Effector memory CD4-positive, alpha-beta T cell (primary cell): ENCODE measurements at places on chromosomes 4 and X.

GRCh38 chr4:140903522-140904475 is 147.6 kb upstream of the TBC1D9 start:
- no peak for DNase-seq

DNA sequence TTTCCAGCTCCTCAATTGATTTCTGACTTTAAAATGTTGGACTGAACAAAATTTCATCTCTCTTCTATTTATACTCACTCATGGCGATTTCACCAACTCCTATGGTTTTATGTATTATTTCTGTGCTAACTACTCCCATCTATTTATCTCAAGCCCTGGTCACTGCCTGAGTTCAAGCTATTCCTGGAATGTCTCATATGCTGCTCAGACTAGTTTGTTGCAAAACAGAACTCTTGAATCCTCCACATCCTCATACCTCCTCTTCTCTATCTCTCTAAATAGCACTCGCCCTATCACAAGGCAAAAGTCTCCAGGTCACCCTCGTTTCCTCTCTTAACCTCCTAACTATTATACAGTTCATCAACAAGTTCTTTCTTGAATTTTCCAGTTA is 19.0 kb upstream of the DDX60 start:
- no peak for DNase-seq

DNA sequence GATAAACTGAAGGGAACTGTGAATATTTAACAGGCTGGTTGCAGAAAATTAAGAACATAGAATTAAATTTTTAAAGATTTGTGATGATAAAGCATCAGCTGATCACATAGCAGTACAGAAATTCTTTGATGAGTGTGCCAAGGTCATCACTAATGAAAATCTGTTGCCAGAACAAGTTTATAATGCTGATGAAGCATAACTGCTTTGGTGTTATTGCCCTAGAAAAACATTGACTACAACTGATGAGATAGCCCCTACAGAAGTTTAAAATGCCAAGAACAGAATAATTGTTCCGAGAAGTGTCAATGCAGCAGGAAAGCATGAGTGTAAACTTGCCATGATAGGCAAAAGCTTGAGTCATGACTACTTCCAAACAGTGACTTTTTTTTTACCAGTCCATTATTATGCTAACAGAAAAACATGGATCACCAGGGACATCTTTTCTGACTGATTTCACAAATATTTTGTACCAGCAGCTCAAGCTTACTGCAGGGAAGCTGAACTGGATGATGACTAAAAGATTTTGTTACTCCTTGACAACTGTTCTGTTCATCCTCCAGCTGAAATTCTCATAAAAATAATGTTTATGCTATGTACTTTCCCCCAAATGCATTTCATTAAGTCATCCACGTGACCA is 1136.6 kb downstream of the FAT4 start:
- no peak for DNase-seq

GRCh38 chr4:45865781-45866180 is 258.1 kb downstream of the GABRG1 start:
- no peak for DNase-seq

DNA sequence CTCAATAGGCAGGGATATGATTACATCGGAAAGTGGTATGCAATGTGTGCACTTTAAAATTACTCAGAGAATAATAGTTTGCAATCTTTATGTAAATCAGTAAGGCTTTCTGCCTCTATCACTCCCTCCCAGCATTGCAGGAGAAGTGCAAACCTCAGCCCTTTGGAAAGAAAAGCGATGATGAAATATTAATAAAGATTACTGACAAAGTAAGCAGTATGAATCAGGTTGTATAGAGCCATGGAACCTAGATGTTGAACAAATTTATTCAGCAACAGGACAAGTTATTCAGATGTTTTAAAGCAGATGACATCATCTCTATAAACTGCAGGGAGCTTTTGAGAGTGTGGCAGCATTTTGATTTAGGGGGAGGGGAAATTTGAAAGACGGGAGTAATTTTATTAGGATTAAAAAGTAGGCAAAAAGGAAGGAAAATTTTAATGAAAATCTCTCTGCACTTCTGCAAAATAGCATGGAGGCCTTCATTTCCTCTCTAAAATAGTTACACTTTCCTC is 631.7 kb upstream of the GRIA3 start:
- no peak for DNase-seq

- DNase-seq = no peak
Observed at GRCh38 chr4:146638786-146639505, at the start of gene POU4F2. Gene POU4F2 (plus strand): TSS chr4:146638893. CDS start chr4:146639141, 248 bp downstream.

DNA sequence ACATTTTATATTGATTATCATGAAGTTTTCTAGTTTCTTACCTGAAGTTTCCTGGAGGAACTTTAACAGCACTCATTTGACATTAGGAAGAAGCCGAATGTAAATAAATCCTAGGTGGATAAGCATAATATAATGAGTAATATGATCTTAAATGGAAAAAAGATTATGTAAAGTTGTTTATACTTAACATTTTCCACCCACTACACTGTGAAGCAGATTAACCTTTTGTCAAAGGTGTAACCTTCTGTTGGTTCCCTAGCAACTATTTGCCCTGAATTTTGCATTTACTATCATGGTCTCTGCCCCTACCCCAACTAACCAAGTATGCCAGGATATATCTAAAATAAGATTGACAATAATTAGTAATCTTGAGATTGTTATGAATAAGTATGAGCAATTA is at the start of gene UGT2A1:
UGT2A1 (minus strand) TSS at position 101 of the 400 bp plus-strand sequence. CDS start 5,603 bp downstream, outside the sequence.
- no peak for DNase-seq

DNA sequence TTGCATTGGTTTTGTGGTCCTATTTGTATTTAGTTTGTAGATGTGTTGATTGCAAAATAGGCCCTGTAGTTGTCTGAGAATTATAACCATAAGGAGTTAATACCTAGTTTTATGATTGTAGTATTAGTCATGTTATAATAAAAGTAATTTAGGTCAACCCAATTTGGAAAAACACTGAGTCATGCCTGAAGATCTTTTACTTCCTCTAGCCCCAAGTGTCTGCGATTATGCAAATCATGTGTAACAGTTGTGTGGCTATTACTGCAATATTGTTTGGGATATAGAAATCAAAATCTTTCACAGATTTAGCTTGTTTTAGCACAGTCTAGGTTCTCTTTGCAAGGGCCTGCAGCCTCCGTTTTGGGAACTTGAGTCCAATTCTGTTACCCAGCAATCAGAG is 12.6 kb downstream of the SRD5A3 start:
- DNase-seq = no peak

DNA sequence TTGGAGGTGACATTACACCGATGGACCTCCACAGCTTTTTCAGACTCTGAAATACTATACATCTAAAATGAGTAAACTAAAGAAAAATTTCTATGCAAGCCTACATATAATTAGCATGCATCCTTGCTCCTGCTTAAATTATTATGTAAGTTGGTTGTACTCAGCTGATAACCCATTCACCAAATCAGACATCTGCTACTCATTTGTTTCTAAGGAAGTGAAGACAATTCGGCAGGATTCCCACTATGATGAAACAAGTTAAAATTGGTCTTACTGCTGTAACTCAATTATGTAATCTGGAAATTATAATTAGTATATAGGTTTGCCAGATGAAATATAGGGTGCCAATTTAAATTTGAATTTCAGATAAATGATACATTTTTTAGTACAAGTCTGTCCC is 59.5 kb upstream of the FGF13 start:
- DNase-seq = no peak

GRCh38 chr4:119394826-119395225 is 72.9 kb upstream of the FABP2 start:
- no peak for DNase-seq

DNA sequence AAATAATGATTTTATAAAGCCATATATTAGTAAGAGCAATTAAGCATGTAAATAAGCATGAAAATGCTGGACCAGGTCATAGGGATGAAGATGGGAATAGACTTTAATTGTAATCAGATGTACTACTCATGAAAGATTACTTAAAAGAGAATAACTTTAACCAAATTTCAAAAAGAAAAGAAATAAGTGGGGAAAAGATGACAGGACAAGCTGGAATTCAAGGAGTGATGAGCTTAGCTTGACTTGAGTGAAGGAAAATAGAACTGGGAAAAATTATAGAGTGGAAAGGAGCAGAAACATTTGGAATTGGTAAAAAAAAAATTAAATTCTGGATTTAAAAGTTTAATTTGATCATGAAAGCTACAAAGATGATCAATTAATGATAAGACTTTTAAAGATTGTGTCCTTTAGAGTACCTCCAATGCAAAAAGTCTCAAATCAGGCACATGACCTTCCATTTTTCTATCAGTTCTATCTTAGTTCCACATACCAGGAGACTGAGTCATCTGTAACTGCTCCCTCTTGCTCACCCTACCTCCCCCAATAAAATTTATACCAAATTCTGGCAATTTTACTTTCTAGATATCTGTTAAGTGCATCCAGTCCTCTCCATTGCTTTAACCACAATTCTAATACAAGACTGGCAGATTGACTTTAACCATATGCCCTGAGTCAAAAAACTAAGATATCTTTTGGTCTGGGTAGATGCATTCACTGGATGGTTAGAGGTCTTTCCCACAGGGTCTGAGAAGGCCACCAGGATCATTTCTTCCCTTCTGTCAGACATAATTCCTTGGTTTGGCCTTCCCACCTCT is 56.4 kb upstream of the SLIT2 start:
- DNase-seq = no peak

DNA sequence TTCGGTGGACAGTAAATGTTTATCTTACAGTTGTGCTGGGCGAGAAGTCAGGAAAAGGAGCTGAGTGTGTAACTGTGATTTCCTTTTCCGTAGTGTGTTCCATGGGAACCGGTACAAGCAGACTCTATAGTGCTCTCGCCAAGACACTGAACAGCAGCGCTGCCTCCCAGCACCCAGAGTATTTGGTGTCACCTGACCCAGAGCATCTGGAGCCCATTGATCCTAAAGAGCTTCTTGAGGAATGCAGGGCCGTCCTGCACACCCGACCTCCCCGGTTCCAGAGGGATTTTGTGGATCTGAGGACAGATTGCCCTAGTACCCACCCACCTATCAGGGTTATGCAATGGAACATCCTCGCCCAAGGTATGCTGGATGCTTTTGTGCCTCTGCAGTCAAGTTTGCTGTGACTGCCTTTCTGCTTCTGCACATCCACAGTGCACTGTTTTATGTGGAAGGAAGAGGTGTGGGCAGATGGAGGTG is 27.4 kb downstream of the NOCT start:
- no peak for DNase-seq

GRCh38 chrX:48466696-48467095 is 3.4 kb downstream of the SLC38A5 start:
- DNase-seq = no peak

DNA sequence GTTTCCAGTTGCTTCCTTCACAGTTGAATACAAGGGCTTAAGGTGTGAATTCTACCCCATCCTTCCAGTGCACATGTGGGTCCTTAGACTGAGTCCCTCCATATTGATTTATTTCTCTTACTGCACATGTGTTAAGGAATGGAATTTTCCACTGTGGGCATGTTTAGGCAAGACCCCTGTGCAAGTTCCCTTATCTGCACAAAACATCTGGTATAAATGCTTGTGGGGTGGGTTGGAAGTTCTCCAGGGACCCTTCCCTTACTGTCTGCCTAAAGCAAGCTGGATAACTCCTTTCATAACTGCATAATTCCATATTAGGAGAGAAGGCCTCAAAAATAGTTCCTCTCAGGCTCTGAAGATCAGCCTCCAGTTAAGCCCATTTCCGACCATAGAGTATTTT is 570.9 kb downstream of the ADGRL3 start:
- DNase-seq = no peak

DNA sequence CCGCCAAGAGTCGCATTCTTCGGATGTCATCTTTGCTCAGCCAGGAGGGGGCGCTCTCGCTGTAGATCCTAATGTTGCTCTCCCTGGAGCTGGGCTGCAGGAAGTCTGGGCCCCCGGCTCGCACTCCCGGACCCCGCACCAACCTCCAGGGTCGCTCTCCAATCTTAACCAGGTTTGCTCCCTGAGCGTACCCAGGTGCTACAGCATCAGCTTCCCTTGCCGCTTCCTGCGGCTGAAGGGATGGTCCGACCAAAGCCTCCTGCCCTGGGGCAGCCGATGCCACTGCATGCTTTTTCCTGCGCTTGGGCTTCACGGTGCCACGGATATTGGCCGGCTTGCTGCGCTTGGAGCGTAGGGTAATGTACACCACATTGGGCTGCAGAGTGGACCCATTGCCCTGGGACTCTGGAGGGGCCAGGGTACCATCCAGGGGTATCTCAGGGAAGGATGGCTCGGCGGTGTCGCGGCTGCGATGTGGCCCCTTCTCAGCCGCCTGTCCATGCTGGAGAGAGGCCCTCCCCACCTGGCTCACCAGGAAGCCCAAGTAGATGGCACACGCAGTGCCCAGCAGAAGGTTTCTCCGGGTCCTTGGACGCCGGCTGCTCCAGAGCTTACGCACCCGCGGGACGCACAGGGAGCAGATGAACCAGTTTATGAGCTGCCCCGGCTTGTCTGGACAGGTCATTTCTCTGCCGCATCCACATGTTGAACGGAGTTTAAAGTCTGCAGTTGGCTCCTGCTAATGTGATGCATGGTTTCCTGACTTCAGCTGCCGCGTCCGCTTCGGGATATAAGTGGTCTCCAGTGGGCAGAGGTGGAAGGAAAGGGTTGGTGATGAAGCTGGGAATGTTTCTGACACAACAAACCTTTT is 1.9 kb downstream of the GASK1B start:
- no peak for DNase-seq

GRCh38 chrX:133947996-133948395 is 37.4 kb downstream of the GPC3 start:
- DNase-seq = no peak

- no peak for DNase-seq
Observed at GRCh38 chr4:23882976-23883531, 6.8 kb downstream of the PPARGC1A start.

GRCh38 chr4:70721747-70722146 is at the start of gene RUFY3:
Gene RUFY3 (plus strand): TSS chr4:70721964. CDS start chr4:70722574, 610 bp downstream.
- no peak for DNase-seq

GRCh38 chr4:58560736-58561135 is 1450.6 kb upstream of the IGFBP7 start:
- DNase-seq = no peak

GRCh38 chrX:68534691-68535090 is 35.8 kb downstream of the YIPF6 start:
- DNase-seq = no peak

GRCh38 chr4:127140306-127140705 is 492.5 kb upstream of the INTU start:
- no peak for DNase-seq

DNA sequence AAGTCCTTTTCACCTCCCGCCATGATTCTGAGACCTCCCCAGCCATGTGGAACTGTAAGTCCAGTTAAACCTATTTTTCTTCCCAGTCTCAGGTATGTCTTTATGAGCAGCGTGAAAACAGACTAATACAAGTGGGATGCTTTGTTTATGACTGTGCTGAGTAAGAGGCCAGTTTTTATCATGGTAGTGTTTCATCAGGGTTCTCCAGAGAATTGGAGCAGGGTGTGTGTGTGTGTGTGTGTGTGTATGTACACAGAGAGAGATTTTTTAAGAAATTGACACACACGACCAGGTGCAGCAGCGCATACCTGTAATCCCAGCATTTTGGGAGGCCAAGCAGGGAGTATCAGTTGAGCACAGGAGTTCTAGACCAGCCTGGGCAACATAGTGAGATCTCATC is 34.6 kb upstream of the SLC2A9 start:
- no peak for DNase-seq
